ENCODE measurements at places on chromosomes 6 and 20.
A peak's percentile ranks its signal among the peaks of the same experiment; 100 is the strongest.

GRCh38 chr20:11246251-11246775 lies 572.5 kb upstream of the JAG1 start:
- no peak overlapping the region for H3K4me3 ChIP-seq
- H3K36me3 ChIP-seq = no peaks in the 10 kb centered on the region
- no peak for DNase-seq
- H3K27me3 ChIP-seq = no peaks in the 10 kb centered on the region
- no peaks in the 10 kb centered on the region for H3K4me1 ChIP-seq
- H3K27ac ChIP-seq = no peak overlapping the region

- no peak overlapping the region for H3K27ac ChIP-seq
- no peak for DNase-seq
Observed at GRCh38 chr6:15337582-15337981, 91.7 kb downstream of the JARID2 start.

DNA sequence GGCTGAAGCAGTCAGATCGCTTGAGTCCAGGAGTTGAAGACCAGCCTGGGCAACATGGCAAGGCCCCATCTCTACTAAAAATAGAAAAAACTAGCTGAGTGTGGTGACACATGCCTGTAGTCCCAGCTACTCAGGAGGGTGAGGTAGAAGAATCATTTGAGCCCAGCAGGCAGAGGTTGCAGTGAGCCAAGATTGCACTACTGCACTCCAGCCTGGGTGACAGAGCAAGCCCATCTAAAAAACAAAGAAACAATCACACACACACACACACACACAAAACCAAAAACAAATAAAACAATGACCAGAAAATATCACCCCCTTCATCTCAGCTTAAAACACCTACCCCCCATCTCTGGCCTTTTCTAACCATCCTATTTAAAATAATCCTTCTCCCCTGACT lies 68.0 kb downstream of the BTBD9 start:
- H3K36me3 ChIP-seq = peaks cover 12% of the 10 kb centered on the region
- no peaks in the 10 kb centered on the region for H3K4me1 ChIP-seq
- H3K4me3 ChIP-seq = no peak overlapping the region
- no peak overlapping the region for H3K27ac ChIP-seq

- no peak for DNase-seq
- H3K4me3 ChIP-seq = no peak overlapping the region
- no peak overlapping the region for H3K27ac ChIP-seq
- H3K36me3 ChIP-seq = no peaks in the 10 kb centered on the region
- no peaks in the 10 kb centered on the region for H3K27me3 ChIP-seq
Observed at GRCh38 chr6:3873051-3873450, 23.9 kb downstream of the FAM50B start.

- no peaks in the 10 kb centered on the region for H3K36me3 ChIP-seq
- no peaks in the 10 kb centered on the region for H3K27me3 ChIP-seq
- peaks cover 4% of the 10 kb centered on the region for H3K4me1 ChIP-seq
- no peak overlapping the region for H3K27ac ChIP-seq
- no peak overlapping the region for H3K4me3 ChIP-seq
Observed at GRCh38 chr6:12603673-12604049, 112.9 kb upstream of the PHACTR1 start.

- H3K4me3 ChIP-seq = no peak overlapping the region
- DNase-seq = no peak
- no peaks in the 10 kb centered on the region for H3K36me3 ChIP-seq
- H3K27me3 ChIP-seq = no peaks in the 10 kb centered on the region
- no peaks in the 10 kb centered on the region for H3K4me1 ChIP-seq
- H3K27ac ChIP-seq = no peak overlapping the region
Observed at GRCh38 chr20:39607141-39607540, 645.0 kb downstream of the DHX35 start.

DNA sequence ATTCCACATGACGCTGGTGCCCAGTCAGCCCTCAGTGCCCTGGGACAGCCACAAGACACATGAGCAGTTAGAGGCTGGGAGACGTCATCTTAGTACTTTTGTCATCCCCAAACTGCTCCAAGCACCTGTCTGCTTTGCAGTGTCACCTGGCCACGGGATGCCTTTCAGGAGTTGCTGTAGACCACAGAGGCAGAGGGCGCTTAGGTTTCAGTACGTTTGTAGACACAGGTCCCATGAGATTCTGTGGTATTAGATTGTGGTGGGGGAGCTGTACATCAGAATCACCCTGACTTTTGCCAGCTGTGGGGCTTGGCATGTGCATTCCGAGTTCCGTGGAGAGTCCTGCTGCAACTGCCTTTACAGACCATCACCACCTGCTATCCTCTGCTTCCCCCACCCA lies 16.7 kb downstream of the MAVS start:
- DNase-seq = no peak
- H3K4me3 ChIP-seq = no peak overlapping the region
- H3K36me3 ChIP-seq = peaks cover 88% of the 10 kb centered on the region
- H3K27ac ChIP-seq = no peak overlapping the region

GRCh38 chr6:17863901-17864754 lies 123.3 kb downstream of the KIF13A start:
- no peaks in the 10 kb centered on the region for H3K27me3 ChIP-seq
- H3K4me1 ChIP-seq = peaks cover 8% of the 10 kb centered on the region
- H3K36me3 ChIP-seq = no peaks in the 10 kb centered on the region
- no peak overlapping the region for H3K4me3 ChIP-seq
- DNase-seq = peak; percentile 77
- H3K27ac ChIP-seq = peak overlapping the region; percentile 83

- H3K36me3 ChIP-seq = no peaks in the 10 kb centered on the region
- peaks cover 4% of the 10 kb centered on the region for H3K4me1 ChIP-seq
- H3K27me3 ChIP-seq = no peaks in the 10 kb centered on the region
- no peak for DNase-seq
Observed at GRCh38 chr6:151499551-151499950, 5.7 kb downstream of the CCDC170 start.

DNA sequence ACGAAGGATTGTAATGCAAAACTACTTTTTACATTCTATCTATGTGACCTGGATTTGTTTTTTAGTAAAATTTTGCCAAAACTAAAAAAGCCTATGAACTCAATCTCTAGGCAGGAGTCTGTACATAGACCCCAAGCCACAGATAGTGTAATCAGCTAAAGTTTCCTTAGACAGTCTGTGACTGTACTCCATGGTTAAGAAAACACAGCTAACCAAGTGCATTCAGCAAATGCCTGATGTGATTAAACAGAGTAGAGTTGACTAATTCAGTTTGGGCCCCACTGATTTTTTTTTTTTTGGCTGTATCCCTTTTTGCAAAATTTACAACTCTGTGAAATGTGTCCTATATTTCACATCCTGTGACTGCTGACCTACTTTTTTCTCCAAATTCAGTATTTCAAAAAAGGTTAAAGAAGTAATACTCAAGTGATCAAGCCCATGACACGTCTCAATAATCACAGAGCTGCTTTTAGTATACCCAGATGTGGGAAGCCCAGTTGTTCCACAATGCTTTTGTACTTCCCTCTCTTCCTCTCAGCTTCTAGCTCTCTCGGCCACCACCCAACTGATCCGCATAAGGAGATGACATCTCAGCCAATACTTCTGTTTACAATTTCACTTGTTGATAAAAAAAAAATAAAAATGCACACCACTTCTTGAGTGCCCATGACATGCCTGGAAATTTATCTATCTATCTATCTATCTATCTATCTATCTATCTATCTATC lies 108.8 kb upstream of the TBX18 start:
- H3K36me3 ChIP-seq = no peaks in the 10 kb centered on the region
- no peaks in the 10 kb centered on the region for H3K4me1 ChIP-seq
- H3K27ac ChIP-seq = no peak overlapping the region
- no peak overlapping the region for H3K4me3 ChIP-seq
- no peaks in the 10 kb centered on the region for H3K27me3 ChIP-seq

GRCh38 chr6:64984948-64985347 lies 722.1 kb downstream of the EYS start:
- H3K36me3 ChIP-seq = no peaks in the 10 kb centered on the region
- H3K4me1 ChIP-seq = peaks cover 1% of the 10 kb centered on the region
- peak; percentile 32 for DNase-seq
- H3K4me3 ChIP-seq = no peak overlapping the region
- H3K27ac ChIP-seq = no peak overlapping the region

DNA sequence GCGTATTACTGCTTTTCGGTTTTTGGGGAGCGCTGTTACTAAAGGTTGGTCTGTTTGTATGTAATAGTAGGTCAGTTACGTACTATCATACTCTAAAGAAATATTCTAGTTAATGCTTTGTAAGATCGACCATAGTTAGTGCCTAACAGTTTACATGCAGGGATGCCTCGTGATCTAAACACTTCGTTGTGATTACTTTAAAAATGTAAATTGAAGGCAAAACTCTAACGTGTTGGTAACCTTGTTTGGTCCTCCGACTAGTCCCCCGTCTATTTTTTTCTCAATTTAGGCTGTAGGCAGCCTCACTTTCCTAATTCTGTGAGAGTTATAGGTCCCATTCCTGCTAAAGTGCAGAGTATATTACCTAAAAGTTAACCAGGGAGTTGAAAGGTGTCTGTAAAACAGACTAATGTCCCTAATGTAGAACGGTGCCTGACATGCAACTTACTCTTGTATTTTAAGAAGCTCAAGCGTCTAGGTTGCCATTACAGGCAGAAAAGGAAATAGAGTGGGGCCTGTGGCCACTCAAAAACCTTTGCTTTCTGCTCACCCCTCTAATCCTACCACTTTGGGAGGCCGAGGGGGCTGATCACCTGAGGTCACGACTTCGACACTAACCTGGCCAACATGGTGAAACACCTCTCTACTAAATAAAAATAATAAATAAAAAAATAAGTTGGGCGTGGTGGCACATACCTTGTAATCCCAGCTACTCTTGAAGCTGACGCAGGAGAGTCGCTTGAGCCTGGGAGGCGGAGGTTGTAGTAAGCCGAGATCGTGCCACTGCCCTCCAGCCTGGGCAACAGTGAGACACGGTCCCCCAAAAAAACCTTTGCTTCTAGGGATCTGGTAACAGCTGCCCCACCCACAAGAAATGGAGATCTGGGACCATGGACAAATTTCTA lies 37.8 kb downstream of the HFE start:
- H3K4me3 ChIP-seq = peak overlapping the region; percentile 100
- peak overlapping the region; percentile 86 for H3K27ac ChIP-seq
- peak; percentile 29 for DNase-seq
- peaks cover 5% of the 10 kb centered on the region for H3K36me3 ChIP-seq

GRCh38 chr6:34355889-34356288 lies 36.6 kb downstream of the NUDT3 start:
- no peaks in the 10 kb centered on the region for H3K27me3 ChIP-seq
- no peak for DNase-seq
- H3K27ac ChIP-seq = no peak overlapping the region

- H3K4me1 ChIP-seq = peaks cover 12% of the 10 kb centered on the region
- H3K27me3 ChIP-seq = no peaks in the 10 kb centered on the region
- peak overlapping the region; percentile 88 for H3K4me3 ChIP-seq
- H3K27ac ChIP-seq = no peak overlapping the region
Observed at GRCh38 chr6:32854376-32855178, 585 bp downstream of the PSMB9 start.

DNA sequence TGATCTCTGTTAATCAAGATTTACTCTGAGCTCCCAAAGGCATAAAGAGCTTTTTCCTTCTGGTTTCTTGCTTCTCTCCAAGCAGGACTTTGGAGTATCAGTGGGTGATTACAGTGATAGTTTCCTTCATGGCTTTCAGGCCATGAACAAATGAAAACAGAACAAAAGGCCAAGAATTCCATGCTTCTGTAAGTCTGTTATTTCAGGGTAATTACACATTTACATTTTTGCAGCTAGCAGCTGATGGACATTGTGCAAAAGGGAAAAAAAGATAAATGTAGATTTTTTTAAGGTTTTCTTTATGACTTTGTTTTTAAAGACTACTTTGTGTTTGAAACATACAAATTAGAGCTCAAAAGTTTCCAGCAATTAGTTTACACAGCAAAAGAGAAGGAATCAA lies 441.6 kb downstream of the PLCB1 start:
- H3K27ac ChIP-seq = no peak overlapping the region
- H3K4me1 ChIP-seq = no peaks in the 10 kb centered on the region
- no peaks in the 10 kb centered on the region for H3K27me3 ChIP-seq
- DNase-seq = no peak

- no peaks in the 10 kb centered on the region for H3K27me3 ChIP-seq
- H3K27ac ChIP-seq = no peak overlapping the region
- DNase-seq = peak; percentile 3
- H3K4me3 ChIP-seq = peak overlapping the region; percentile 20
- no peaks in the 10 kb centered on the region for H3K4me1 ChIP-seq
Observed at GRCh38 chr6:143569040-143569439, 57.5 kb upstream of the FUCA2 start.

- no peak overlapping the region for H3K4me3 ChIP-seq
- H3K36me3 ChIP-seq = peaks cover 14% of the 10 kb centered on the region
- H3K27me3 ChIP-seq = no peaks in the 10 kb centered on the region
- no peaks in the 10 kb centered on the region for H3K4me1 ChIP-seq
Observed at GRCh38 chr6:87617405-87617804, 27.5 kb downstream of the ORC3 start.

- peaks cover 3% of the 10 kb centered on the region for H3K4me1 ChIP-seq
- peak overlapping the region; percentile 10 for H3K4me3 ChIP-seq
- H3K27ac ChIP-seq = no peak overlapping the region
- DNase-seq = no peak
- H3K27me3 ChIP-seq = no peaks in the 10 kb centered on the region
Observed at GRCh38 chr6:161840380-161840779, 566.5 kb upstream of the AGPAT4 start.
